Lung microvascular endothelial cell (primary cell): ENCODE measurements at places on chromosomes 6 and 20. TPM values are rescaled to one million over a fixed set of nuclear protein-coding genes. Genes with fewer than 3 reads are reported as not detected.

- DNase-seq, result peak; percentile 17
These were observed 128.2 kb downstream of the CRYBG1 start for GRCh38 chr6:106488494-106489370.

DNA sequence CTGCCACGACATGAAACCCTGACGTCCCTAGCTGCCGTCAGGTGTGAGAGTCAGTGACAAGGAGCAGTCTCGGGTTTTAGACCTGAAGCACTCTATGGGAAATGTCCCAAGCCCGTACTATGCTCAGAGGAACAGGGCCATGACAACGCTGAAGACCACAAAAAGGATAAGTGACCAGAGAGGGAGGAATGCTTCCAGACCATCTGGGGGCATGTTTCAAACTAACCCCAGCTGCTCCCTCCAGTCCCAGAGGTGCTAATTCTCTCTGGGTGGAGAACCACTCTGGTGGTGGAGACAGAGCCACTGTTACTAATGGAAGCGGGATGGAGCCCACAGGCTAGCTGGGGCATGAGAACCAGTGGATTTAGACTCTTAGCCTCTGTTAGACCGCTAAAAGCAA is 8.7 kb downstream of the AURKA start:
- DNase-seq, result no peak

DNA sequence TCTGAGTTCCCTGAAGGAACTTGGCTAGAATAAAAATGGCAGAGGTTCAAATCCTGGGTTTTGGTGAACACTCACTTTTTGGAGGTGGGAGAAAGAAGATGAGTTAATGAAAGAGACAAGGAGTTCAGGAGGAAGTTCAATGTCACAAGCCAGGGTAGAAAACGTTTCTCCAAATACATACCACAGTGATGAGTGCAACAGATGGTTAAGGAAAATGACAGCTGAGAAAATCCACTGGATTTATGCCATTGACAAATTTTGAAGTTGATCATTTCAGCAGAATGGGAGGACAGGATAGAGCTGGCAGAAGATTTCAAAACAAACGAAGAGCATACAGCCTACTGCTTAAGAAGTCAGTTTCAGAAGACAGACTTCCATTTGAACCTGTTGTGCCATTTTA is 122.7 kb downstream of the GFRAL start:
- no peak for DNase-seq

- DNase-seq, result peak; percentile 78
These were observed 3.3 kb downstream of the ARHGAP40 start for GRCh38 chr20:38604873-38605303.

- DNase-seq, result no peak
These were observed 294.7 kb downstream of the PTPRT start for GRCh38 chr20:42895020-42895419.

GRCh38 chr6:144534180-144534579 is 249.0 kb downstream of the UTRN start:
- no peak for DNase-seq

DNA sequence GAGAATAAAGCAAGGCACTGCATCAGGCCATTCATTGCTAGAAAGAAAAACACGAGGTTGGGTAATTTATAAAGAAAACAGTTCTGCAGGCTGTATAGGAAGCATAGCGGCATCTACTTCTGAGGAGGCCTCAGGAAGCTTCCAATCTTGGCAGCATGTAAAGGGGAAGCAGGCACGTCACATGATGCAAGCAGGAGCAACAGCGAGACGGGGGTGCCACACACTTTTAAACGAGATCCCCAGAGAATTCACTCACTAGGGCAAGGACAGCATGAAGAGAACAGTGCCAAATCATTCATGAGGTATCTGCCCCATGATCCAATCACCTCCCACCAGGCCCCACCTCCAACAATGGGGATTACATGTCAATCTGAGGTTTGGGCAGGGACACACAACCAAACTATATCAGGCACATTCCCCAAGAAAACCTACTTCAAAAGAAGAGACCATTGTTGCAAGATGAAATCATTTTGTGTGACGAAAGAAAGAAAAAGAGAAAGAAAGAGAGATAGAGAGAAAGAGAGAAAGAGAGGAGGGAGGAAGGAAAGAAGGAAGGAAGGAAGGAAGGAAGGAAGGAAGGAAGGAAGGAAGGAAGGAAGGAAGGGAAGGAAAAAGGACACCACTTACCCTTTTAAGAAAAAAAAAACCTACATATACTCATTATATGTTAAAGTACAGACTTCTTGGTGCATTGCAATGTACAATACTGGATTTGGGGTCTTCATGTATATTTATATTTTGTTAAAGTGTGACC is 95.9 kb upstream of the PLEKHG1 start:
- no peak for DNase-seq

DNA sequence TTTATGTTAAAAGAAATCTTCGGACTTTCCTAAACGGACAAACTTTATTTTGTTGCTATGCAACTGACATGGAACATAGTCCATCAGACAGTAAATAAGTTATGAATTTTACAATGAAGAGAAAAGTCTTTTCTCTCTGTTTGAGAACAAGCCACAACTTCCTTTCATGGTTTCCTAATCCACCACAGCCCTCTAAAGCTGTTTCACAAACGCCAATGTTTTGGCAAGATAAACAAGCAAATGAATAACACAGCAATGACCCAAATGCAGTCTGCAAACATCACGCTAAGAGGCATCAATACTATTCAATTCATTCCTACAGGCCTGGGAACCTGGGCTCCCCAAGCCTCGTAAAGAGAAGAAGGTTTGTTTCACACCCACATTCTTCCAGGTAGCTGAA is 60.4 kb downstream of the HAO1 start:
- DNase-seq, result no peak

Gene LAMP5
- 0.65 TPM in 1 of 2 replicates, not detected in the other for total RNA-seq

Gene SLC17A3
- not detected in 2 replicates for total RNA-seq

Gene ATP9A
- 52.1 and 55.6 TPM in 2 replicates for total RNA-seq

Gene PIM1
- 0.40 and 0.65 TPM in 2 replicates for total RNA-seq

Gene OVOL2
- not detected in 2 replicates for total RNA-seq

Gene TCP11
- not detected in 2 replicates for total RNA-seq
